Activated CD4-positive, CD25-positive, alpha-beta regulatory T cell (primary cell): ENCODE measurements at places on chromosomes 4 and X.

GRCh38 chr4:158005021-158005420 lies 167.8 kb downstream of the GASK1B start:
- no peak for DNase-seq

GRCh38 chrX:12370497-12370986 lies 232.3 kb downstream of the FRMPD4 start:
- DNase-seq, result no peak

DNA sequence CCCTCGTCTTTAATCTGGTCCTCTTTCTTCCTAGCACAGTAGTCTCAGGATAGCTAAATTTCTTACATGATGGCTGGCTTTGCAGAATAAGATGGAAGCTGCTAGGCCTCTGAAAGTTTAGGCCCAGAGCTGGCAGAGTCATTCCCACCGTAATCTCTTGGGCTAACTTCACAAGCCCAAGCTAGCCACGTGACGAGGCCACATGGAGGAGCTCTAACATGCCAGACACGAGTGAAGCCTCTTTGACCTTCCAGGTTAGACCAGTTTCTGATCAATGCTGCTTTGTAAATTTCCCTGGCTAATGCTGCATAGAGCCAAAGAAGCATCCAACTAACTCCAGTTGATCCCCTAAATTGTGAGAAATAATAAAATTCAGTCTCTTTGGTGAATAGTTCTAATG lies 9.5 kb upstream of the CENPE start:
- DNase-seq, result no peak

- DNase-seq, result no peak
These were observed 16.8 kb downstream of the DCX start for GRCh38 chrX:111395149-111395548.

GRCh38 chr4:14345356-14345775 lies 656.9 kb upstream of the CPEB2 start:
- DNase-seq, result no peak

DNA sequence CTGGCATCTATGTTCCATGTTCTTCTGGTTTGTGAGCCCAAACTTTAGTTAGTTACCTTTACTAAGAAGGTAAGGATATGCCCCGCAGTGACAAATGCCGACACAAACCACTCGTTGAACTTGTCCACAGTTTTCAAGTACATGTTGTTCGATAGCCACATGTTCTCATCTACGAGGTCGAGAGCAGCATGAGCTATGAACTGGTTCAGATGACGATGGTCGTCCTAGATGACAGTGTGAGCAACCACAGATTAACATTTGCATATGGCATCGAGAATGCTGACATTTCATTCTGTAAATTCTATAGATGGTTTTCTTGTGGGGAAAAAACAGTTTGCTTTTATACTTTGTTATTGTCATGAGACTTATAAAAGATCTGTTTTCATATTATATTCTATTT lies 18.0 kb downstream of the TRAPPC2 start:
- no peak for DNase-seq
